Activated CD4-positive, alpha-beta T cell treated with anti-CD3 and anti-CD28 coated beads, Interleukin-2, Interleukin-4, amounts not matched to agents 100 ng/mL and 50 ng/mL, durations not matched to agents 16 hours and 8 hours (primary cell): ENCODE measurements at places on chromosomes 6 and 20.

DNA sequence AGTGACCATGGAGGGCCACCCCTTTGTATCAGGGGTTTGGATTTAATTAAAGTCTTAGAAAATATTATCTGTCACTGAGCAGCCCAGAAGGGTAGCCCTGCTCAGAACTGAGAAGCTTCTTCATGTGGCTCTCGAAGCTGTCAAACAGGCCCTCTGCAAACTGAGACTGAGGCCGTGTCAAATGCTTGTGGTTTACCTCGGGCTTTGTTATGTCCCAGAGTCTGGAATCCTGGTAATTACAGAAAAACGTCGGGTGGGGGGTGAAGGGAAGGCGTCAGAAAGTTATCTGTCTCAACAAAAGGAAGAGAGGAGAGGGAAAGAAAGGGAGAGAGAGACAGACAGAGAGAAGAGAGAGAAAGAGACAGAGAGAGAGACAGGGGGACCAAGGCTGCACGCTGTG, 200.8 kb downstream of the BMP7 start:
- no peak for DNase-seq

DNA sequence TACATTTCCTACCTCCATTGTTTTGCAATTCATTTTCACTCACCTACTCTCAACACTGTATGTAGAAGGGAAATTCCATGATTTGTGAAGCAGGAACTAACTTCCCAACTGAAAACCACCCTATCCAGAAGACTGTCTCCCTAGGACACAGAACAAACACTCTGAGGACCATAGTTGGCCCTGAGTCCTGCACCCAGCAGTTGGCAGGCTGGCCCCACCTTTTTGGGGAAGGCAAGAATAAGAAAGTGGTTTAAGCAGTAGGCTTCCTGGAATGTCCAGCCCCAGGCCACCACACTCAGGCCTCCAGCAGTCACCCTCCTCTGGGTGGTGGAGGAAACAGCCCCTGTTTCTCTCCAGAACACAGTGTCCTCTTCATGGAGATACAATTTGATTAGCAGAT, 258.8 kb downstream of the ARHGAP18 start:
- DNase-seq = no peak

DNA sequence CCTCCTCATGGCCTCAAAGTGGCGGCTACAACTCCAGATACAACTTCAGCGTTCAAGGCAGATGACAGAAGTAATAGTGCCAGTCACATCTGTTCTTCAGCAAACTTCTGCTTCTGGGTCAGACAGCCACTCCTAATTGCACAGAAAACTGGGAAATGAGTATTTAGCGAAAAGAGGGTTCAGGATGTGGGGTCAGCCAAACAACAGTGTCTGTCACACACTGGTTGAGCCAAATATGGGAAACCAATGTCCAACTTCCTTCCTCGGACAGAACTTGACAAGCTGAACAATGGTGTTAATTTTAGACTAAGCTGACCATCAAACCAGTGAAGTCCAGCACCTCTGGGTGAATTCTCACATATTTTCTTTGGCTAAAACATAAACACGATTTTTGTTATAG, 22.1 kb downstream of the NUDT3 start:
- no peak for DNase-seq

- DNase-seq = no peak
Observed at GRCh38 chr6:111411046-111411445, 72.0 kb downstream of the REV3L start.

- DNase-seq = no peak
Observed at GRCh38 chr20:23227976-23228375, 122.6 kb upstream of the NXT1 start.

GRCh38 chr20:62676976-62677375, 31.7 kb upstream of the NTSR1 start:
- DNase-seq = no peak
